ENCODE measurements at places on chromosomes 5 and 9. TPM values are rescaled to one million over a fixed set of nuclear protein-coding genes. Genes with fewer than 3 reads are reported as not detected.

- DNase-seq: no peak
These were observed 97.3 kb downstream of the CFAP90 start for GRCh38 chr5:7753596-7753995.

DNA sequence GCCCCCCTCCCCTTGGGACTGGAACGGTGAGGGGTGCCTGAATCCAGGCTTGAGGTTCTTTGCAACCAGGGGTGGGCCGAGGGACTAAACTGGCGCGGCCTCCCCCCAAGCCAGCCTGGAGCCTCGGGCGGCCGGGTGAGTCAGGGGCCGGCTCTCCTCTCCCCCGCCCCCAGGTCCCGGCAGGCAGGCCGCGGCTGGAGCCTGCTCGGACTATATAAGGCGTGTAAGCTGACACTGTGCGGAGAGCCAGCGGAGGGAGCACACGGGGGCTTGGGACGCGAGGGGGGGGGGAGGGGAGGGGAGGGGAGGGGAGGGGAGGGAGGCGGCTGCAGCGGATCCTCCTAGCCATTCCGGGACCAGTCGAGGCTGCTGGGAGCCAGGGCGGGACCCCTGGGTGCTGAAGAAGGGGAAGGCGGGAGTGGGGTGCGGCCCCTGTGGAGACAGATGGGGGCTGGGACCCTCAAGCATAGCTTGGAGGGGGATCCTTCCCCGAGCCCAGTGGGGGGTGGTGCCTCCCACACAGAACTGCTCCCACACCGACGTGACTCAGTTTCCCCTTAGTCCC, 595 bp downstream of the PDLIM7 start:
- peak; percentile 95 for DNase-seq

GRCh38 chr9:129319076-129319937, 141.2 kb upstream of the IER5L start:
- no peak for DNase-seq

DNA sequence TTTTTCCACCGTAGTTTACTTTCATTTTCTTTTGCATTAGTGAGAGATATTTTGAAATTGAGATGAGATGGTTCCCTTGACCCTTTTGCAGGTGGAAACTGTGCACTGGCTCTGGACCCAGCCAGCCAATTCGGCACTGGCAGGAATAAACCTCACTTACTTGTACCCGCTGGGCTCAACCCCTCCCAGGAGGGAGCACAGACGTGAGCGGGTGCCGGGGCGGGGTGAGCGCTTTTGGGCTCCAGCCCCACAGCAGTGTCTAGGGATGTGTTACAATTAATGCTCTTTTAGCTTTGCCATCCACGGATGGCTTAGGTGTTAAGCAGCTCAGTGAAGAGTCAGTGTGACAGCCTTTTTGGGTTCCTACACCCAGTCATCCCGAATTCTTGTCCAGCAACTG, 766.1 kb upstream of the CHD1 start:
- DNase-seq: no peak

GRCh38 chr9:84103651-84104377, 123.2 kb downstream of the RMI1 start:
- DNase-seq: no peak

DNA sequence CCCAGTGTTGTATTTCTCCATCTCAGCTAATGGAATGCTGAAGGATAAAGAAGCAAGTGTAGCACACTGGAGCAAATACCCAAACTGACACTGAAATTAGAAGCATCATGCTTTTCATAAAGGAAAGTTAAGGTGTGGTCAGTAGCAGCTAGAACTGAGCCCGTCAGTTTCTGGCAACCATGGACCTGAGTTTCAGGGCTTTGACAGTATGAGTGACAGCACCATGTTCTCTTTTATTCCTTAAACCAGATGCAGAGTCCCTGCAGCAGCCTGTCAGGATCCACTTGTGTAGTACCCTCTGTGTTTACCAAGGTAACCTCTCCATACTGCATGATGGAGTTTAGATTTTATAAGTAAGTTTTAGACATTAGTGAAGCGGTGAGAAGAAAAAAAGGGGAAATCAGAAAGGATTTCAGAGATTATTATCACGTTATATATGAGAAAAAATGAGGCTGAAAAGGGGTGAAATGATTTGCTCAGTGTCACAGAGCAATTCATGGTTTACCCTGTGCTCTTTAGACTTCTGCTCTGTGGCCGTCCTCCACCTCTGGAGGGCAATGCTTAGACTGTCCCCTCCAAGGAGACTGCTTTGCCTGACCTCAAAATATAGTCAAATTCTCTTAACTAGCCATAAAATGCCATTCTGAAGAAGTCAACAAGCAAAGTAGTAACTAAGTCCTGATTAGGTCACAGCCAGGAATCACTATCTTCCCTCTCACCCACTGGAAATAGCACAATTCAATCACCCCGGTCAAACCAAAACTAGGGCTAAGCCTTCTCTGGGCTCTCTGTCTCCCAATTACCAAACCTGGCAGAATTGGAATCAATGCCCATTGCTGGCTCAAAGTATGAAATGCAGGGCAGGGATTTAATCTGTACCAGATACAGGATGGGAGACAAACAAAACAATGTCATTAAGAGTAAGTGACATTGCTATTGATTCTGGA, 10.5 kb upstream of the MYOT start:
- no peak for DNase-seq

DNA sequence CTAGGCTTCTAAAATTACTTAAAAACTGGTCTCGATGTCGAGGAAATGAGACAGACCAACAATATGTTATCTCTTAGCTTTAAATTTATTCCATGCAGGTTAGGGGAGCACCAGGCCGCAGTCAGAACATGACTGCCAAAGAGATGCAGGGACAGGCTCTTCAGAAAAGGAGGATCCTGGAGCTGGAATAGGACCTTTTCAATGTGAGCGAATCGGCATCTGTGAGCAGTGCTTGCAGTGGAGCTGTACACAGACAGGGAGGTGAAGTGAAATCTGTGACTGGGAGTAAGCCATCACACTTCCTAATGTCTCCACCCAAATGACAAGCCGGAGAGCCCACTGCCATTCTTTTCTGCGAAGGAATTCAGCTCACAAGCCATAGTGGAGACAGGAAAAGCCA, 78.2 kb downstream of the EFNA5 start:
- no peak for DNase-seq

GRCh38 chr5:35002459-35002858, 45.3 kb downstream of the AGXT2 start:
- no peak for DNase-seq

- DNase-seq: no peak
These were observed 402.8 kb downstream of the CDK5RAP2 start for GRCh38 chr9:120177121-120177520.

- no peak for DNase-seq
These were observed 133.2 kb upstream of the PANK3 start for GRCh38 chr5:168712280-168712924.

DNA sequence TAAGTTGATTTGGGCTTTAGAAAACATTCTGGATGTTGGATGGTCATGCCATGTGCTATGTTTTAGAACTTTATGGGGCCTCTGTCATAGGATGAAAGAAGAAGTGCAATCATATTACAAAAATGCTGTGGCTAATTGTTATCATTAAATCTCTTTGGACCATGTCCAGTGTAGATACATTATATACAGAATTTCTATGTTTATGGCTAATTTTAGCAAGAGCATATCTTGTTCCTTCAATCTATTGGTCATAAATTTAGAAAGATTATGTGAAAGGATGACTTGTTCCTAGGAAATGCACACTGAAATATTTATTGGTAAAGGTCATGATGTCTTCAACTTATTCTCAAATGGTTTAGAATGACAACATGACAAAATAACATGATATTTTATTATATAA, 42.4 kb upstream of the ELL2 start:
- DNase-seq: no peak

- no peak for DNase-seq
These were observed 191.7 kb downstream of the AOPEP start for GRCh38 chr9:94918038-94918753.

DNA sequence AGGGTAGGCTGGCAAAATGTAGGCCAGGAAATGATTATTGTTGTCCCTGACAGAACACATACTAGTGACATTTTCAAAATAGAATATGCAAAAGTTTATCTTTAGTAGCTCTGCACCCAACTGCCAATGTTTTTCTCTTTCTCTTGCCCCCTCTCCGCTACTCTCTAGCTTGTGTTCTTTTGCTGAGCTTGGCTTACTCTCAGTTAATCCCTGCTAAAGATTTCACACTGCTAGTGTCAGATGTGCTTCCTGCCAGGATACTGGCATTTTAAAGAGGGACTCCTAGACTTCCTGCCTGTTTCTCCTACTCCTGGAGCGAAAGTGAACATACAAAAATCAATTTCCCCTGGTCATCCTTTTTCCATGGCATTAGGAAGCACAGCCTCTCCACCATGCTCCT, 260.5 kb downstream of the ARRDC3 start:
- no peak for DNase-seq

GRCh38 chr5:28403846-28404245, 1365.5 kb upstream of the CDH9 start:
- DNase-seq: no peak

DNA sequence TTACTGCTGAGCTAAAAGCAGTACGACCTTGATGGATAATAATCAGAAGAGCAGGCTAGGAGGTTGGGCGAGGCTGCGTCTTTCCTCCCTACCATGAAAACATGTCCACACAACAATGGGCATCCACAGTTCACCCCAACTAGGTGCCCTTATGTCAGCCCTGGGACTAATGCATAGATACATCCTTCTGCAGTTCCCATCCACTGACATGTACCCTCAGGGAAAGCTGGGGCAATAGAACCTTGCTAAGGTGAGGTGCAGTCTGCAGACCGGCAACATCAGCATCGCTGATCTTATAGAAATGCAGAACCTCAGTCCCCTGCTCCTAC, 697 bp upstream of the PRUNE2 start:
- no peak for DNase-seq

DNA sequence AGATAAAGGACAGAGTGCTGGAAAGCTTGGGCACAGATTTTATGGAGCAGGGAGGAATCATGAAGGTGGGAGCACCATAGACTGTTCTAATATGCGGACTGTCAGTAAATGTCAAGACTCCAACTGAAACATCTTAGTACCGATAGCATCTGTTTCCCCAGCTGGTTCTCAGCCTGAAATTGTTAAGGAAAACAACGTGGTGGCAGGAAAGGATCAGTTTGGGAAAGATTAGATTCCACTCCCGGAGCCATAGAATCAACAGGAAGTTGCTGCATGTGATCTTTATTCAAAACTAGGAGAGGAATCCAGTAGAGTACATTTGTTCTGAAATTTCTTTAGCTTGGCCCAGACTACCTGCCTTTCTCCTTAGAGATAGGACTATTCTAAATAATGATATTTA, 559.1 kb downstream of the CSNK1G3 start:
- no peak for DNase-seq

DNA sequence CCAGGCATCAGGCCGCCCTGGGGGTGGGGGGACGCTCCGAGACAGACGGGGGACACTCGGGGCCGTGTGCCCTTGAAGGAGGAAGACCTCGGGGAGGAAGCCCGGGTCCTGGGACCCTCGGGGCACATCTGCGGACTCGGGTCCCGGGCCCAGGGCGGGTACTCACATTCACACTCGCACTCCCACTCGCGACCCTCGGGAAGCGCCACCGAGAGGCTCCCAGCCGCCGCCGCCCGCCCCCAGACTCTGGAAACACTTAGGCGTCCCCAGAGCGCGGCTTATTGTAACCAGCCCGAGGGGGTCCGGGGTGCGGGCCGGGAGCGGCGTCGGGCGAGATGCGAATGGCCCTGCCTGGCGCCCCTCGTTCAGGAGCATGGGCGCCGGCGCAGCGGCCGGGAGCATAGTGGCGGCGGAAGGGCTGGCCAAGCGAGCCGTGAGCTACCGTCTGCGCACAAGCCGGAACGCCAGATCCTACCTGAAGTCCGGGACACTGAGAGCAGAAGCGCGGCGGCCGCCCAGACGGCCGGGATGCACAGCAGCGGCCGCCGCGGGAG, 559 bp downstream of the ROR2 start:
- no peak for DNase-seq

GRCh38 chr9:93612052-93612795, 35.8 kb downstream of the PHF2 start:
- no peak for DNase-seq

DNA sequence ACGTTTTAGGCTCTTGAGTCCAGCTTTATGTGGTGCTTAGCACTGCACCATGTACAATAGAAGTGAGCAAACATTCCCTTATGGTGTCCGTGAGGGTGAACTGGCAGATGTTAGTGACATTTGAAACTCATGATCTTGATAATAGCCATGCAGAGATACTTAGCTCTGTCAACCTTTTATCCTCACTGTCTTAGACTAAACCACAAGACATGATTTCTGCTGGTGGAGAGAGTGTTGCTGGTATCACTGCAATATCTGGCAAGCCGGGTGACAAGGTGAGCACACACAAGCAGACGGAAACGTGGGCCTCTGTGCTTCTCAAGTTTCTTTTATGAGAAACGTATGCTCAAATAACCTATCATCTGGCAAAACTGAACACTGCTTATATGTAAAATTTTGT, 68.4 kb downstream of the CAST start:
- DNase-seq: no peak

DNA sequence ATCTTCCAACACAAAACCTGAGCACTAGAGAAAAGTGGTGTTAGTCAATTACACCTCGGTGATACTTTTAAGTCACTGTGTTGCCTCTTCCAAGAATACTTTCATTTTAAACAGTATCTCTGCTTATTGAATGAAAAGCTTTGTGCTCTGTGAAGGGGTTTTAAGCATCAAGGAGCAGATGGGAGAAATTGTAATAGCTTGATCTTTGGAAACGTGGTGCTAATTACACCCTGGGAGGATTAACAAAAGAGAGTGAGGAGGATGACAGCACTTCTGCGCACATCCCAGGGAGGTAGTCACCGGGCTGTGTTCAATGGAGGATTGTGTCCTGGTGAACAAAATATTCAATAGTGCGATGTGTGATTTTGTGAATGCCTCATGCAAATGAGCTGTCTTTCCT, 477.4 kb upstream of the ADAMTS16 start:
- no peak for DNase-seq

DNA sequence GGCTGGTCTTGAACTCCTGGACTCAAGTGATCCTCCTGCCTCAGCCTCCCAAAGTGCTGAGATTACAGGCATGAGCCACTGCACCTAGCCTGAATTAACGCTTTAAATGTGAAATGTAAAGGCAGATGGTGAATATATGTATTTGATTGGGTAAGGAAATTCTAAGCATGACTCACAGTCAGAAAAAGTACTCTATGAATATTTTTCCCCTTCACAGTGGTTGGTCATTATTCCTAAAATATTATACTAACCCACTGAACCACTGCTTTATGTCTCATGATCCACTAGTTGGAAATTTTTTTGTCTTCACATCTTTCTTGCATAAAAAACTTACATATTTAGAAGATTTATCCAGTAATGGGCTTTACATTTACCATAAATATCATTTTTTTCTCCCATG, 14.5 kb upstream of the TENT4A start:
- no peak for DNase-seq

PCDHGC3 gene
- total RNA-seq: 15.4 TPM

ARL14EPL gene
- total RNA-seq: not detected

LRRC70 gene
- not detected for total RNA-seq

C1QTNF3 gene
- total RNA-seq: not detected

CD14 gene
- 0.96 TPM for total RNA-seq

SEC24A gene
- total RNA-seq: 9.1 TPM

IFNB1 gene
- total RNA-seq: not detected

All from Caki2 (cell line).